ENCODE measurements at places on chromosomes 7 and 10.
A peak's percentile ranks its signal among the peaks of the same experiment; 100 is the strongest.

DNA sequence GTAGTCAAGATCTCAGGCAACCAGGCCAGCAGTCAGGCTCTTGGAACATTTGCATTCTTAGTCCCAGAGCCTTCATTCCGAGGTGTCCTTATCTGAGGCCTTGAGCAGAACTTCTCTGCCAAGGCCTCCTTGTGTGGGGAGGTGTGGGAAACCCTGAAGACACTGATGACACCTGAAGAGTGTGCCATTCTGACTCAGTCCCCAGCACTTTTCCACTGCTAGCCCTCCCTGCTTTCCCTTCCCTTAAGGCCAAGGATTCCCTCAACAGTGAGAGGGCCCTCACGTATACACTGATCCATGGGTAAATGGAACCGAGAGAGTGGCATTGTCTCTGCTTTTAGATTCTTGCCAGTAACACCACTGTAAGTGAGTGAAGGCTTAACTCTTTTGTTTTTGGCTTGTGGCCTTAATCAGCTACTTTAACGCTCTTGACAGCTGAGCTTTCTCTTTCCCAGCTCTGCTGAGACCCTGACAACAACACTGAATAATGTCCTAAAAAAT is 30.3 kb downstream of the TRDMT1 start:
- no peak for DNase-seq

DNA sequence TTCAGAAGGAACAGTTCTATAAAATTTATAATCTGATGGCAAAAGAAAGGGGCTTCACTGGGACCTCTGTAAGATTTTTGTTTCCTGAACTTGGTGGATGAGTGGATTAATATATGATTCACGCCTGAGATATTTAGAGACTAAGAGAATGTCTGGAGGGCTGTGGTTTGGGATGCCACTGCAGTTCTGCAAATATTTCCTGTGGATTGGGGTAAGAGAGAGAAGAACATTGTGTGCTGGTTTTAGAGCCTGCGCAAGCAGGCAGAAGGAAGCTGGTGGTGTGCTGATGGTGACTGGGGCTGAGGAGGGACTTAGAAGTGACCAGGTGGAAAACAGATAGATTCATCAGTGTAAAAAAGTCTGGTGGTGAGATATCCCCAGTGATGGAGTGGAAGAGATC is 87.0 kb downstream of the SUGCT start:
- DNase-seq = no peak

DNA sequence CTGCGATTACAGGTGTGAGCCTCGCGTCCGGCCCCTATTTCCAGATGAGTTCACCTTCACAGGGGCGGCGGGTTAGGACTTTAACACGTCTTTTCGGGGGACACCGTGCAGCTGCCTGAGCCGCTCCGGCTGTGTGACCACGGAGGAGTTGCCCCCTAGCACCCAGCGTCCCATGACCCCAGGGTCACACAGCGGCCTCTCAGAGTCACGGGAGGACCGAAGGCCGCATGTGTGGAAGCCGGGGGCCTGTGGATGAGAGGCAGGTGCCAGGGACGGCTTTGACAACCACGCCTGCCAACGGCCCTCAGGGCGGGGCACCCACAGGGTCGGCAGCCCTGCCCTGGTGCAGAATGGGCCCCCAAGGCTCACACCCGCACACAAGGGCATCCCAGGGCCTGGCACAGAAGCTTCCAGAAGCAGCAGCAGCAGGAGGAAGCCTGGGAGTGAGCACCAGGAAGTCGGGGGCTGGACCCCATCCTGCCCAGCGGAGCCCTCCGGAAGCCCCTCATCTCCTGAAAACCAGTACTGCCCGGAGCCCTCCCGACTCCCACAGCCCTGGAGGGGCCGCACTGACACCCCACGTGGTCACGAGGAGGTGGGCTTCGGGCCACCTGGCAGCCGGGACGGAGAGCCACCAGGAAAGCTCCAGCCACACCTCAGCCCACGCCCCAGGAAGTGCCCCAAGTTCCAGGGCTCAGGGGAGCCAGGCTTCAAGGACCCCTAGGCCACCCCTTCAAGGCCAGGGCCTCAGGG is 32.7 kb downstream of the ADAP1 start:
- no peak for DNase-seq

DNA sequence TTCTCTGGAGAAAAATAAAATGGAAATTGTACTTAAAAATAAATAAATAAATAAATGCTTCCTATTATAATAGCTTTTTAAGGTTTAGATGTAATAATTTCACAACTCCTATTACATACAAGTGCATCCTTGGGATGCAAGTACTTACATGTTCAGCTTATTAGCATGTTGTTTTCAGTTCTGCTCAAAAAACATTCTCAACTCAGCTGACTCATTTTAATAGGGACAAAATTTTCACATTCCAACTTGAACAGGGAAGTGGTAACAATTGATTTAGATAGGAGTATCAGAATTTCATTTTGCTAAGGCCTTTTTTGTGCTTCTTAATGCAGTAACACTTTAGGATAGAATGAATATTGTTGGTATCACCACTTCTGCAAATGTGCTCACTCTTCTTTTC is 16.7 kb upstream of the PAPSS2 start:
- DNase-seq = no peak

- no peak for DNase-seq
Observed at GRCh38 chr7:75957021-75957736, 37.2 kb downstream of the TMEM120A start.

DNA sequence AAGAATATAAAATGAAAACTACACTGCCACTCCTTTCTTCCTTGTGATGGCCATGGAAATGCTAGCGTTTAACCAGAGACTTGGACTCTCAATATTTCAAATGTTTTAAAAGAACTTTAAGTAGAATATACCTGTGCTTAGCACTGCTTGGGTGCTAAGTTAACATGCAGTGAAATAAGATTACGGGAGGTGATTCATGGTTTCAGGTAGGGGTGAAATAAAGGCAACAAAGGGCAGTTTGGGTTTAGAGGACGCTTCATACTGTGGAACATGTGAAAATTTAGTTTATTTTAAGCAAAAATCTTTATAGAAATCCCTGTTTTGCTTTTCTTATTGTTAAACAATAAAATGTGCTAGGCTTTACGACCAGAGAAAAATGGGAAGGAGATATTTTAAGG is 94.0 kb downstream of the PTPRZ1 start:
- DNase-seq = no peak

GRCh38 chr10:28256776-28257175 is 46.1 kb downstream of the MPP7 start:
- no peak for DNase-seq

- no peak for DNase-seq
Observed at GRCh38 chr10:112216966-112217365, 33.4 kb upstream of the GPAM start.

DNA sequence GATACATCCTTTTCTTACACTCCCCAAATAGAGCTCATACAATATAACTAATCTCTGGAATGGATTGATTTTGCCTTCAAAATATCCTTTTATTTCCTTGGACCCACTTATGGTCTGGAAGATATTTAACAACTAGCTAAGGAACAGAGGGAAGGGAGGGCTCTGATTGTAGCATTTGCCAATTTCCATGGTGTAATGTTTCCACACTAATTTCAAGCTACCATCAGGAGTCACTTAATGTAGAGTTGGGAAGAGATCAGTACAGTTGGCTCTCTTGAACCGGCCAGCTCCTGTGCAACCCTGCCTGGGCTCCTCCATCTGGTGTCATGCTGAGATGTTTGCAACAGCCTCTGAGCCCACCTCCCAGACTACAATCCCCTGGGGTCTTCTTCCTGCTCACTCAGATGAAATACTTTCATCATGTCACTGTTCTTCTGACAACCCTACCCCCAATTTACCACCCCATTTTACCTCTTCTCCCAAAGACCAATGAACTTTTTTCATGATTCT is 8.0 kb upstream of the IL6 start:
- DNase-seq = no peak

- no peak for DNase-seq
Observed at GRCh38 chr7:30726296-30727006, 25.5 kb upstream of the INMT start.

DNA sequence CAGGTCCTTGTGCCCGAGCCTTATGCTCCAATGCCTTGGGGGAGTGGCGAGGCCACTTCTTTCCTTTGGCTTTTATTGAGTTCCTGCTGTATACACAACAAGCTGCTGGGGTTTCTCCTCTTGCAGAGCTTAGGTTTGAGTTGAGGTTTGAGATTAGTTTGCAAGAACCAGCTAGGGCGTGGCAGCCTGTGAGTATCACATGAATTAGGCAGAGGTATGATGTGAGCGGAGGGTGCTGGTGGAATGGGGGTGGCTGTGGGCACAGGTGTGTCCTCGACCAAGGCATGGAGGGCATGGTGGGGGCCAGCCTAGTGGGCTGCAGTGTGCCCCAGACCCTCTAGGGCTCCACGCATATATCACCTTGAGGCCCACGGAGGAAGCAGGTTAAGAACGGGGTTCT is 123.3 kb downstream of the DOCK1 start:
- no peak for DNase-seq

DNA sequence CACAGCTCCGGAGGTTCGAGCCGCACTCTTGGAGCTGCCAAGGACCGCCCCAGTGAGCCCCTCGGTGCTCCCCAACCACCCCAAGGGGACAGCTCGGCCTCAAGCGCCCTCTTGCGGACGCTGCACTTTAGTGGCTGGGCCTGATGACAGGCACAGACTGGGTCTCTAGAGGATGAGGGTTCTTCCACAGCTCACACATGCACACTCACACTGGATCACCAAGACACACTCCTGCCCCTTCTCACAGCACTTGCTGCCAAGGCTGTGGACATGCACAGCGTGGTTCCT is 2.1 kb downstream of the RET start:
- no peak for DNase-seq

DNA sequence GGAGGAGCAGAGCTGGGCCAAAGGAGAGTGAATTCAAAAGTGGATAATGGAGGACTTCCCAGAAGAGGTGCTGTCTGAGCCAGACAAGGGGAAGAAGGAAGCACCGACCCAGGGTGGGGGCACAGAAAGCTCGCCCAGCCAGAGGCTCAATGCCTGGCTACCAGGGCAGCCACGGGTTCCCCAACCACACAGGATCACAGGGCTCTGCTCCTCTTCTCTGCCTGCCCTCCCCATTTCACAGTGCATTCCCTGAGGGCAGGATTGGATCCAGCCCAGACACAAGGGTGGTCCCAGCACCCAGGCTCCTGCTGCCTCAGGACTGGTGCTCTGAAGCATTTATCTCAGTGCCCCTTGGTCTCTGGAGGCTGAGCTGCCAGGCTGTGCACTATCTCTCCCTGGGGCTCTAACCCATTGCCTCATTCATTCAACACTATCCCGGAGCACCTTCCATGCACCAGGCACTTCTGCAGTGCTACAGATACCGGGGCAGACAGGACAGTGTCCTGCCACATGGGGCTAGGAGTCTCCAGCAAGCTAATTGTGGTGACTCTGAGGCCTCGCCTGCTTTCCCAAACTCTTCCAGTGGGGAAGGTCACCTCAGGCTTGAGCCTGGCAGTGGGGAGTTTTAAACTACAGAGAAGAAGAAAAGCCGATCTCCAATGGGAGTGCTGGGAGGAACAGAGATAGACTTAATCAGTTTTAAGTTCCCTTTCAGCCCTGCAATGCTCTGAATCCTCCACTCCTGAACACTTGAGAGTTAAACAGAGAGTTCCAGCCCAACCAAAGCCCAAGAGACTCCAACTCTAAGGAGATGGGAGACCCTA is 201.8 kb upstream of the ZMIZ1 start:
- DNase-seq = no peak

DNA sequence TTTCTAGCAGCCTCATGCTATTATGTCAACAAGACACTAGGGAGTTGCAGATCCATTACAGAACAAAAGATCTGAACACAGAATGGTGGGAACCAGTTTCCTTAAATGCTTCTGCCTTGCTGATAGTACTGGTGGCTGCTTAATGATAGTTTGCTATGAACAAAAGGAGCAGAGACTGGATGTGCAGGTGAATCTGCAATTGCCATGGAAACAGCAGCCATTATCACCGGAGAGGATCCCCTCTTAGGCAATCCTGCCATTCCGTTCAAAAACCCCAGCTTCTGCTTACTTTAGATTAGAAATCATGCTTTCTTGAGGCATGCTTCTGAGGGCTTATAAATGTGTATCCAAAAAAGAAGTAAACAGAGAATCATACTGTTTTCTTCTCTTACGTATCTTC is 80.0 kb upstream of the PRKAR2B start:
- no peak for DNase-seq

DNA sequence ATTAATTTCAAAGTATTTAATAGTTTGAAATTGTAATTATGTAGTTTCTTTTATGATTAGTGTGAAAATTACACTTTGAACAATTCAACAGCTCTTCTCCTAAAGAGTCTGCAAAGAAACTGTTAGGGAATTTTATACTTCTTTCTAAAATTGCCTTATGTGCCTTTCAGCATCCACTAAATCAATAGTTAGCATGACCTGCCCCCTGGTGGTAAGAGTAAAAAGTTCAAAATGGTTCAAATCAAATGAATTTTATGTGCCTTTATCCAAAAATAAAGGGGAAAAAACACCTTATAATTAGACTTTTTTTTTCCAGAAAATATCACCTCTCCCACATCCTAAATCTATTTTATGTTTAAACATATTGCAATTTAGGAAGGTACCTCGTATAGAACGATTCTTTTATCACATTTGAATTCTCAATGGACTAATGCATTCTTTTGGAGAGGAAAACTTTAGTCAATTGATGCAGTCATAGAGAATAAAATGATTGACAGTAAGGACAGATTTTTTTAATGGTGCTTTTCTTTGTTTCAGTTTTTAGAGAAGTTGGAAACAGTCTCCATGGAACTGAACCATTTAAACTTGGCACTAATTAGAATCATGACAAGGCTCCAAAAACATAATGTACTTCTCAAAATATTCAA is 163.7 kb downstream of the SEMA3D start:
- DNase-seq = peak; percentile 32

GRCh38 chr7:22597844-22598243 is 97.9 kb upstream of the STEAP1B start:
- no peak for DNase-seq

DNA sequence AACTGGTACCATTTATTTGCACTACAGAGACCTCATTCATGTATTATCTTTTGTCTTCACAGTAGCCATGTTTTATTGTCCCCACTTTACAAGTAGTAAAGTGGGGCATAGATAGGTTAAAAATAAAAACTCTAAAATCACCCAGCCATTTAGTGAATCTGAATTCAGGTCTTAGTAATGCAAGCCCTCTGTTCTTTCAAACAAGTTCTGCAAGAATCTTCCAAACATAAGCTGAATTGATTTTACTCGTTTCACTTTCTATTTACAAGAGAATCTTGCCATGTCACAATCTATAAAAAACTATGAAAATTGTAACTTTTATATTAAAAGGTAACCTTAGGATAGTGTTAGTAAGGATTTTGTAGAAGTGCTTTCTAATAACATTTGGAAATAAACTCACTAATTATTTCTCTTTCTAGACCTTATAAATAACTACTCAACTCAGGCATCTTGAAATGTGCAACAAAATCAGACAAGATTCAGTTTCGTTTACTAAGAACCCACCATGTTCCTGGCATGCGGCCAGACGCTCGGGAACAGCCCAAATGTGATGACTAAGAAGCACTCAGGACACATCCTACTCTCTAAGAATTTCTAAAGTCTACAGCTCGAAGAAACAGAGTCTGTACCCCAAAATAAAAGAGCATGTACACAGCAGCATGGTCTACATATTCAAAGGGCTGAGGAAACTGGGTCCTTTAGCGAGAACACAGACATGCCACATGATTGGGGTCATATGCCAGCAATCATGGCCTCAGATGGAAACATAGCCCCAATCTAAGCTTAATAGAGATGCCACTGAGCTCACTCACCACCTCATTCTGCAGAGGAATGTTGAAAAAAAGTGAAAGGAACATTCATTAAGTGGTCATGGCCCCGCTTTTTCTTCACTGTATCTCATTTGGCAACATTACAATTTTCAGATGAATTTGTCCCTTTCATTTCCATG is 167.6 kb downstream of the AMPH start:
- no peak for DNase-seq
